ENCODE measurements at places on chromosomes 6 and 20.

DNA sequence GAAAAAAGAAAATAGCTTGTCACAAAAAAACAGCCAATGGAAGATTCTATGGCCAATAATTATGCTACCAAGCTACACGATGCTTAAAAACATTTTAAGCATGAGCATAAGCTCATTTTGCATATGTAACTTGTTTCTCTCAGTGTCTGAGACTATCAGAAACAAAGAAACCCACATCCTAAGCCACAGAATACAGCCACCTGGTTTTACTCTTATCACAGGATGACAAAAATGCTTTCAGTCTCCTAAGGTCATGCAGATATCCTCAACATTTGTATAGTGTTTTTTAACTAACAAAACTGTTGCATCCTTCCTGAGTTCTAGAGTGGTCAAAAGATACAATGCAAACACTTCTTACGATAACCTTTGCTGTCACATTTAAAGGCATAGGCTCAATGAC, 172.1 kb upstream of the RUNX2 start:
- no peak for DNase-seq

GRCh38 chr6:111591901-111592461, 13.7 kb downstream of the TRAF3IP2 start:
- DNase-seq = no peak

DNA sequence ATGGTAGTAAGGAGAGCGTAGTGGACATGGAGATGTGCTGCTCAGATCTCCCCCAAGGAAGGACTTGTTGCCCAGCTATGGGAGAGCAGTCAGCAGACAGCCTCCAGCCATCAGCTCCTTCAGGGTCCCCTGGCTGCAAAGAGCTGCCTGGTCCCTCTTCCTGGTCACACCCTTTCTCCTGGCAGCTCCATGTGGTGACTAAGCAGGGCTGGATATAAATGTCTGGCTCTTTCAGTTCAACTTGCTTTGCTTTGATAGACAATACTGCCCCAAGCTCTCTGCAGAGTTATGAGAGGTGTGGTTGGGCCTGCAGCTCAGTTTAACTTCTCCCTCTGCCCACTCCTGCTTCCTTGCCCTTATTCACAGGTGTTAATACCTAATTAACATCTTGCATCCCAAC, 64.1 kb upstream of the DDR1 start:
- DNase-seq = peak; percentile 86

GRCh38 chr6:90162648-90163387, 133.8 kb downstream of the BACH2 start:
- no peak for DNase-seq

GRCh38 chr20:58043236-58044140, 185.0 kb downstream of the ANKRD60 start:
- no peak for DNase-seq

GRCh38 chr20:11274141-11274594, 600.4 kb upstream of the JAG1 start:
- no peak for DNase-seq

DNA sequence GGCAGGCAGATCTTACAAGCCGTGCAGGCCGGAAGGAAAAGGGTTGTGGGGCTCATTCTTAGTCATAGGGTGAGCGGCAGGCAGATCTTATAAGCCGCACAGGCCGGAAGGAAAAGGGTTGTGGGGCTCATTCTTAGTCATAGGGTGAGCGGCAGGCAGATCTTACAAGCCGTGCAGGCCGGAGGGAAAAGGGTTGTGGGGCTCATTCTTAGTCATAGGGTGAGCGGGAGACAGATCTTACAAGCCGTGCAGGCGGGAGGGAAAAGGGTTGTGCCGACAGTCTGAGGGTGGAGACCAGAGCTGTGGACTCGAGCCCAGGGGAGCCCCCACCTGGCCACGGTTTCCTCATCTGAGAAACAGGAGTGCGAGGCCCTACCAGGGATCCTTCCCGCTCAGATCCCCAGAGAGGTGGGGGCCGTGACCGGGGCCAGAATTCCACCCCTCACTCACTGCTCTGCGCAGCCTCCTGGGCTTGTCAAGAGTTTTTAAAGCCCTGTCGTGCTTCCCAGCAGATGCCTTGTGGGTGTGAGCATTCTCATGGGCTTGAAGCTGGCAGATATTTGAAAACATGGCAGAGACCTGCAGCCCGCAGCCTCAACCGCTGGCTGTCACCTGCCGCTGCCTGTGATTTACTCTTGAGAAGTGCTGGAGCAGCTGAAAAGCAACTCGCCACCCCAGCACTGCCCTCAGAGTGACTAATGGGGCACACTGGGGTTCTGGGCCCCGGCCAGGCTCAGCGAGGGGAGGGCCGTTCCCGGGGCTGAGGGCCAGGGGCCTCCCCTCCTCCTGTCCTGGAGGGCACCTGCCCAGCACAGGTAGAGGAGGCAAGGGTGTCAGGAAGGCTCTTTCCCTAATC, 31.9 kb downstream of the NTSR1 start:
- peak; percentile 38 for DNase-seq

DNA sequence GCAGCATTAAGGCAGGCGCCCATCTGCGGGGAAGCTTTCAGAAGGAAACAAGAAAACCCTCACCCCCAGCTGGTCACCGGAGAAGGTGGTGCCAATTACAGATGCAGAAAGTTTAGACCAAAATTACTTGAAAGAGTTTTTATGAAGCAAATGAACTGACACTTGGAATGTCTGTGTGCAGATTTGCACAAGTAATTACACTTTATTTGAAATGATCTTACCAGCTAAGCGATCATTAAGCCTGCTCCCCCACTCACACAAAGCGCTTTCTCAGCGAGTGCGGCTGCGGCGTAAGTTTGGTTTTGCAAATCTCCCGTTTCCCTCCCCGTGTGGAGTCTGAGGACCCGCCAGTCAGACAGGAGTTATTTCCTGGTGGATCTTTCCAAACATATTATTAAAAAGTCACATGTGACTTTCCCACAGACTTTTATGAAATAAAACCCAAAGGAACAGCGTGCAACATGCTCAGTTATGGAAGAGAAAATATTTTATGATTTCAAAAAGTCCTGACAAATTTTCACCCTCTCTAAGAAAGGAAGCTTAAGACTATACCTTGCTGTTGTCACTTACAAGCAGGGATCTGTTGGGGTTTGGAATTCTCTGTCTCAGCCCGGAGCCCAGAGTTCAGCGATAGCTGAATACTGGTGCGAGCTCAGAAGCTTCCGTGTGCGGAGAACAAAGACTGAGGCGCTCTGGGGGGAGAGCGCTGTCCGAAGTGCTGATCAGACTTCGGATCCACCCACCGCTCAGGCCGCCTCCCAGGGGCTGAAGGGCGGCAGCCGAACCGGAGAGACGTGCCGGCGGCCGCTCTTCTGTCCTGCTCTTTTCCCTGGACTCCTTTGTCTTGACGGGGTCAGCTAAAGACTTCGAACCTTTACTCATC, 2.7 kb upstream of the MYT1 start:
- DNase-seq = peak; percentile 68

DNA sequence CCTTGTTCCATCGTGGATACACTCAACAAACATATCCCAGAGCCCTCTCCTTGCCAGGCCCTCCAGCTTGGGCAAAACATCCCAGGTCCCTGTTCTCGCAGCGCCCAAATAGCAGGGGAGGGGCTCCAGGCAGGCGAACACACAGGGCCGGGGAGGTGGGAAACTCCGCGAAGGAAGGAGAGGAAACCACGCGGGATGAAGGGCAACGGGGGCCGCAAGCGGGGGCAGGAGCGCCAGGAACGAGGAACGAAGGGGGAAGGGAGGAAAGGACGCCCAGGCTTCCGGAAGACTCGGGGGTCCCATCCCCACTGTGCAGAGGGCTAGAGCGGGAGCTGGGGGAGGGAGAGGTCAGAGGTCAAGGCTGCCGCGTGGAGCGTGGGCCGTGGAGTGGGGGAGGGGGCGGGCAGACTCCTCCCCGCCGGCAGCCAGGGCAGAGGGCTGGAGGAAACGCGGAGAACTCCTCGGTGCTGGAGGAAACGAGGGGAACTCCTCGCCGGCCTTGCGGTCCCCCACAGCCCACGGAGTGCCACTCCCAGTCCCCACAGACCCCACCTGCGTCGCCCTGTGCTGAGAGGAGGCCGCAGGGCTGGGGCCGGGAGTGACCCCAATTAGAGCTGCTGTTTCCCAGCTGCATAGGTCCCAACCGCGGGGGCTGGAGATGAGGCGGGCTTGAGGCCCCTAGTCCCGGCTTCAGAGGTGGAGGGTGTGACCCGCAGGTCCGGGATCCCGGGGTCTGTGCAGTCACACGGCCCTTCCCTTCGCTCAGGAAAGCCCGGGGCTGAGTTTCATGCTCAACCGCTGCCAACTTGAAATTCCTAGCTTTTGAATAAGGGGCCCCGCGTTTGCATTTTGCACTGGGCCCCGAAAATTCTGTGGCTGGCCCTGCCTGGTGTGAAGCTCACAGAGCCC, 1.2 kb upstream of the RBM38 start:
- DNase-seq = peak; percentile 72

GRCh38 chr6:33633462-33634158, 12.5 kb downstream of the ITPR3 start:
- peak; percentile 93 for DNase-seq

DNA sequence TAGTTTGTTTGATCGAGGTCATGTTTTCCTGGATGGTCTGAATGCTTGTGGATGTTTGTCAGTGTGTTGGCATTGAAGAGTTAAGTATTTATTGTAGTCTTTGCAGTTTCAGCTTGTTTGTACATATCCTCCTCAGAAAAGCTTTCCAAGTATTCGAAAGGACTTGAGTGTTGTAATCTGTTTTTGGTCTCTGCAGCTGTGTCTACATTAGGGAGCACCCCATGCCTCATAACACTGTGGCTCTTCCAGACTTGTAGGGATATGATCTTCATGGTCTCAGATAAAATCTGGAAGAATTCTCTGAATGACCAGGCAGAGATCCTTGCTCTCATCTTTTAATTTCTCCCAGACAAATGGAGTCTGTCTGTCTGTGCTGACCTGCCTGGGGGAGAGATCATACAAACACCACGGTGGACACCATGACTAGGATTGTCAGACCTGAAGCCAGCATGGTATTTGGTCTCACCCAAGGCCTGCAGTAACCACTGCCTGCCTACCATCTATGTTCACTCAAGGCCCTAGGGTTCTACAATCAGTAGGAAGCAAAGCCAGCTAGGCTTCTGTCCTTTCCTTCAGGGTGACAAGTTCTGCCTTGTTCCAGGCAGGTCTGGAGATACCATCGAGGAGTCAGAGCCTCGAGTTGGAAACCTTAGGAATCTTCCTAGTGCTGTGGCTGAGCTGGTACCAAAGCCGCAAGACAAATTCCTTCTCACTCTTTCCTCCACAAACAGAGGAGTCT, 114.7 kb upstream of the KHDRBS2 start:
- DNase-seq = no peak

- peak; percentile 57 for DNase-seq
Observed at GRCh38 chr6:31769684-31770371, 7.3 kb downstream of the VWA7 start.

DNA sequence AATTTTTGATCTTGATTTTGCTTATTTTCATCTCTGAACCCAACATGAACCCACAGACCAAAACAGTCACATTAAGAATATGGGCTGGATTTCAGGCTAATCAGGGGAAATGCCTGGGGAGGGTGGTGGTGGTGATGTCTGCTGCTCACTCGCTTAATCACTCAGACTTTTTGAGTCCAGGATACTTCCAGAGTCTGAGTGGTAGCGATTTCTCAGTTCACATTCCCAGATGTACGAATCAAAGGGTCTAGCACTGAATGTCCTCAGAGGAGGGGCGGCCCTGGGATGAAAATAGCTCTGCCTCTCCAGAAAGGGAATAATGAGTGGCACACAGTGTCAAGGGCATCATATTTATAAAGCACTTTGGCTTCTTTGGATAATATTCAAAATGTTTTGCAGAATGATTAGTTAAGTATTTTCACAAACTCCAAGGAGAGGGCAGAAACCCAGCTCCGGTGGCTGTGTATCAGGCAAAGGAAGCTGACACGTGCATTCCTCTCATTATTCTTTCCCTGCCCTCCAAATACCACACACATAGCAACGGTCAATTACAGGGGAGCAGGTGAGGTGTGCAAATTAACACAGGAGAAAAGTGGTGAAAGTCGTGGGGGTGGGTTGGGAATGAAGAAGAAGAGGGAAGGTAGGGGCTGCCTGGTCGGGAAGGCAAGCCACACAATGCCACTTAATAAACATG, 345.2 kb upstream of the RSPO3 start:
- peak; percentile 72 for DNase-seq

- no peak for DNase-seq
Observed at GRCh38 chr6:75273009-75273408, 11.6 kb downstream of the TMEM30A start.

- peak; percentile 62 for DNase-seq
Observed at GRCh38 chr6:144266091-144266649, 19.0 kb upstream of the UTRN start.

GRCh38 chr6:45855642-45856394, 159.8 kb downstream of the CLIC5 start:
- no peak for DNase-seq

- no peak for DNase-seq
Observed at GRCh38 chr6:138575257-138575656, 76.0 kb upstream of the NHSL1 start.

DNA sequence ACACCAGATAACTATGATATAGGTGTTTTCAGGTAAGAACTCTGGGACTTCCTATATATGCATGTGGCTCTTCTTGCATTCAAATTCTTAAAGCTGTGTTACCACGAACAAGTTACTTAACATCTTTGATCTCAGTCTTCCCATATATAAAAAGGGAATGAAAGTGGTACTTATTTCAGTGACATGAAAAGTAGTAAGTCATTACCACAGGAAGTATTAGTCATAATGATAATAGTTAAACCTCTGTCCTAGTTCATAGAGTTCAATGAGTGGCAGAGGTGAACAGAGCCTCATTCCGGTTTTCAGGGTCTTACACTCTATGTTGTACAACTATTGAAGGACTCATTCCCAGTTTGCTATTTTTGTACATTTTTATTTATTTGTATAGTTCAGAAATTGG, 237.0 kb downstream of the NKAIN2 start:
- DNase-seq = no peak

DNA sequence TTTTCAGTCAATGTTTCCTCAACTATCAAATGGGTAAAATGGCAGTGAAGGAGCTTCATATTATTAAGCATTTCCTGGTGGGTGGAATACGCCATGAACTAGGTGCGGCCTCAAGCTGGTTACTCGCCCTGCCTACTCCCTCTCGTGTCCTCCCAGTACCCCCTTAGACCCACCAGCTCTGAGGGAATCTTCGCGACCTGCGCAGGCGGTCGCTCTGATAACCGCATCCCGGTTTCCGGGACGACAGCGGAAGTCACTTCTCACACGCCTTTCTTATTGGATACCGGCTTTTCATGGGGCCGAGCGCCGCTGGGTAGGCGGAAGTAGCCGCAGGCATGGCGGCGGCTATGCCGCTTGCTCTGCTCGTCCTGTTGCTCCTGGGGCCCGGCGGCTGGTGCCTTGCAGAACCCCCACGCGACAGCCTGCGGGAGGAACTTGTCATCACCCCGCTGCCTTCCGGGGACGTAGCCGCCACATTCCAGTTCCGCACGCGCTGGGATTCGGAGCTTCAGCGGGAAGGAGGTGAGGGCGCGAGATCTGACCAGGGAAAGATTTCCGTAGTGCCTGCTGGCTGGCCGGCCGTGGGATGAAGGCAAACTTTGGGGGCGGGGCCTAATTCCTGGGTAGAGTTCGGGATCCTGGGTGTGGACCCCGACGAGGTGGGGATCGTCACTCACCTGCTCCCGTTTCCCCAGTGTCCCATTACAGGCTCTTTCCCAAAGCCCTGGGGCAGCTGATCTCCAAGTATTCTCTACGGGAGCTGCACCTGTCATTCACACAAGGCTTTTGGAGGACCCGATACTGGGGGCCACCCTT, at the start of gene PIGT:
TSS of gene PIGT (plus strand) at position 320 of the 816 bp plus-strand sequence. CDS start at position 336, 16 bp downstream.
- DNase-seq = peak; percentile 93

- DNase-seq = no peak
Observed at GRCh38 chr6:9699888-9700287, 715.0 kb downstream of the TFAP2A start.
